ENCODE measurements at places on chromosomes 5 and 9. TPM values are rescaled to one million over a fixed set of nuclear protein-coding genes. Genes with fewer than 3 reads are reported as not detected.

ABO gene
- 0.42 TPM for total RNA-seq

FBP2 gene
- total RNA-seq: not detected

ENTPD8 gene
- total RNA-seq: not detected

PCDHGB7 gene
- total RNA-seq: 4.1 TPM

TNC gene
- total RNA-seq: 58.9 TPM

TLX3 gene
- total RNA-seq: not detected

PDGFRB gene
- 3.9 TPM for total RNA-seq

DNAJC21 gene
- total RNA-seq: 30.8 TPM
